ENCODE measurements at places on chromosomes 2 and 18.

DNA sequence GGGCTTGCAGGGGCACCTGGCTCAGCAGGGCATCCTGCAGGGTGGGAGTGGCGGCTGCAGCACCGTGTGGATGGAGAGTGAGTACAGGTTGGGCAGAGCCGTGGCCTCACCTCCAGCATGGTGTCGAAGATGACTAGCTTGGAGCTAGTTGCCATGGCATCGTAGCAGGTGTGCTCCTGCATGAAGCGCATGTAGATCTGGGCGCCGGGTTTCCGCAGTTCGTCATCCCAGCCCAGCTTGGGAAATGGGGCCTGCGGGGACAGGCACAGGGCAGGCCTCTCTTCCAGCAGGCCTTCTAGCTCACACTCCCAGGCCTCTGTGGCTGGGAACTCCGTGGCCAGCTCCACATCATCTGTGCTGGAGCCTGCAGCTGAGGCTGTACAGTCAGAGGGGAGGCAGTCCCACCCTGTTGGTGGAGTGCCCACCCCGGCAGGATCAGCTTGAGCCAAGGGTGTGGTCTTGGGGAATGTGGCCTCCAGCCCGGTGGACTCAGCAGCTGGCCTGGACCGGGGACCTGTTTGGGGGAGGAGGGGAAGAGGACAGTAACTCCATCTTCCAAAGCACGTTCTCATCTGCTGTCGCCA, 1.6 kb downstream of the PRKAG3 start:
- no peak overlapping the region for H3K4me3 ChIP-seq
- DNase-seq = no peak
- no peaks in the 10 kb centered on the region for H3K36me3 ChIP-seq
- no peak overlapping the region for H3K27ac ChIP-seq
- peaks cover 75% of the 10 kb centered on the region for H3K27me3 ChIP-seq

- no peaks in the 10 kb centered on the region for H3K4me1 ChIP-seq
- no peaks in the 10 kb centered on the region for H3K27me3 ChIP-seq
- DNase-seq = no peak
- H3K4me3 ChIP-seq = no peak overlapping the region
- no peaks in the 10 kb centered on the region for H3K36me3 ChIP-seq
- H3K27ac ChIP-seq = no peak overlapping the region
Observed at GRCh38 chr2:196096982-196097745, 28.5 kb upstream of the DNAH7 start.

DNA sequence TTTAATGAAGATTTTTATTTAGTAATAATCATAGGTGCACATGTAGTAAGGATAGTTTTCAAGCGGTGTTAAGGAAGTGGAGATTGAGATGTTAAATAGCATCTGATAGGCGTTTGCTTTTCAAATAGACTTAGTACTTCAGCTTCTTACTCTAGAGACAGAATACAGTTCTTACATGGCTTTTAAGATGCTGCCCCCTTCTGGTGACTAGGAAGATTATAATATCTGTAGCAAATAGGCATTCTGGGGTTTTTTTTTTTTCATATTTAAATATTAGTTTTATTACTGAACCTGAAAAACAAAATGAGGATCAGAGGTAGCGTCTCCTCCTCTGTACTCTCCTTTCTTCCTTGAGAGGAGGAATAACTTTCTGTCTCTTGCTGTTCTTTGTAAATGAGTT, 100.2 kb downstream of the AGAP1 start:
- H3K27ac ChIP-seq = no peak overlapping the region
- no peak overlapping the region for H3K4me3 ChIP-seq
- peaks cover 29% of the 10 kb centered on the region for H3K4me1 ChIP-seq
- peak; percentile 80 for DNase-seq
- no peaks in the 10 kb centered on the region for H3K27me3 ChIP-seq

DNA sequence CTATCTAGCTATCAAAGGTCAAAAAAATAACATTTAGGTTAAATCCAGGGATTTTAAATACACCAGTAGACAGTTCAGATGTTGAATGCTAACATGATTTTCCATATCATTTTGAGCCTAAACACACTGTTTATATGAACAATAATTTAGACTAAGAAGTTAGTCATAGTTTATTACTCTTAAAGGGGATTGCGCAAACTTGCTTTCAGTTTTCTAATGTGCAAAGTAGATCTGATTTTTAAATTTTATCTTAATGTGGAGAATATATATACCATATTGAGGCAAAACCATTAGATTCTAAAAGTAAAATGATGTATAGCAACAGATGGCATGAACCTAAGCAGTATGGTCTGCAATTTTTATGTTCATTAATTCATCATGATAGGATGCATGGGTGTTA, 76.6 kb downstream of the CDH7 start:
- no peak for DNase-seq
- no peaks in the 10 kb centered on the region for H3K36me3 ChIP-seq
- no peak overlapping the region for H3K4me3 ChIP-seq
- H3K27me3 ChIP-seq = no peaks in the 10 kb centered on the region
- H3K27ac ChIP-seq = no peak overlapping the region
- no peaks in the 10 kb centered on the region for H3K4me1 ChIP-seq

DNA sequence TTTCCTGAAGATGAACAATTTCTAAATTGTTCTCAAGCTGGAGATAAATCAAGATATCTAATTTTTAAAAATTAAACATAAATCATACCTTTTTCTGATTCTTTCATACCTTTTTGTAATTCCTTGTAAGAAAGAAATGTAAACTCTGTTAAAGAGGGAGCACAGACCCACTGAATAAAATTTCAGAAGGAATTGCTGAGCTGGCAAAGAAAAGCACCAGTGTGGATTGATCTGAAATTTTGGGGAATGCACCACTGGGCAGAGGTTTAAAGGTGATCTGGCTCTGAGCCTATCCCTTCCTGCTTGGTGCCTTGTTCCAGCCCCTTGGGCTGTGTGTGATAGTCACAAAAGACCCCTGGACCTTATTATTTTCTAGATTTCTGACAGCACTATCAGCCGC, 118.3 kb upstream of the THSD7B start:
- H3K4me3 ChIP-seq = no peak overlapping the region
- no peaks in the 10 kb centered on the region for H3K4me1 ChIP-seq
- no peak for DNase-seq

DNA sequence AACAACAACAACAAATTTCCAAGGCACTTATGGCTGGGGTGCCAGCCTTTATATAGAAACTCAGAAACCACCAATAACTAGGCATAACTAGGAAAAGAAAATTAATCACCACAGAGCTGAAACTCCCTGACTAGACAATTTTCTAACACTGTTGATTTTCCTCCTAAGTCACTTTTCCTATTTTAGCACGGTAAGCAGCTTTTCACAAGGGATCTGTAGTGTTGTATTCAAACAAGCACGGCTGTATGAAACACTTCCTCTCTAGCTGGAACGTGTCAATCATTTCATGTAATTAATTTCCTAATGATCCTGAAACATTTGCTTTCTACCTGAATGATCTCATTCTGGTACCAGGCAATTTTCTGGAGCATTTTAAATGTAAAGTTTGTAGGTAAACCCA, 645.0 kb downstream of the IRS1 start:
- H3K4me3 ChIP-seq = no peak overlapping the region
- no peak overlapping the region for H3K27ac ChIP-seq
- peaks cover 64% of the 10 kb centered on the region for H3K4me1 ChIP-seq
- no peaks in the 10 kb centered on the region for H3K27me3 ChIP-seq
- no peak for DNase-seq

- DNase-seq = peak; percentile 9
- H3K27ac ChIP-seq = no peak overlapping the region
- no peaks in the 10 kb centered on the region for H3K4me1 ChIP-seq
- H3K4me3 ChIP-seq = no peak overlapping the region
- no peaks in the 10 kb centered on the region for H3K27me3 ChIP-seq
Observed at GRCh38 chr2:40957508-40957907, 505.6 kb upstream of the SLC8A1 start.

DNA sequence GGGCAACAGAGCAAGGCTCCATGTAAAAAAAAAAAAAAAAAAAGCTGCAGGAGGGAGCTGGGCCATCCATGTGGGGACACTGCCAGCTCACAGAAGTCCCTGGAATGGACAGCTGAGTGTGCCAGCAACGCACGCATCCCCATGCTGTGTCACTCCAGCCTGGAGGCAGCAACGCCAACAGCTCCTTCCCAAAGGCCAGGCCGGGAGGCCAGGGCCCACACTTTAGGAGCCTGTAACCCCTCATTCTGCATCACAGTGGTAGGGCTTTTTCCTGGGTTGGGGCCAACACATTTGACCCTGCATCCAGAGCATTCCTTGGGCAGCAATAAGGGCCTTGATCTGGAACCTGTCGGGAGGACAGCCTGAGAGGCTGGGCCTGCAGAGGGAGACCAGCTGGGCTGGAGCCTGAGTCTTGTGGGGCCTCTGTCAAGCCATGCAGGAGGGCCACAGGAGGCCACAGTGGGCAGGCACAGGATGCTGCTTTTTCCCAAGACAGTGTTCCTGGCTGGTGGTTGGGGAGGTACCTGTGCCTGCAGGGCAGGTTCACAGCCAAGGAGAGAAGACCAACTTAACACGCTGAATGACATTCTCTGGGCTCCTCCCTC, 16.8 kb upstream of the KCNK3 start:
- peaks cover 19% of the 10 kb centered on the region for H3K27me3 ChIP-seq
- H3K36me3 ChIP-seq = no peaks in the 10 kb centered on the region
- H3K27ac ChIP-seq = no peak overlapping the region
- DNase-seq = no peak

DNA sequence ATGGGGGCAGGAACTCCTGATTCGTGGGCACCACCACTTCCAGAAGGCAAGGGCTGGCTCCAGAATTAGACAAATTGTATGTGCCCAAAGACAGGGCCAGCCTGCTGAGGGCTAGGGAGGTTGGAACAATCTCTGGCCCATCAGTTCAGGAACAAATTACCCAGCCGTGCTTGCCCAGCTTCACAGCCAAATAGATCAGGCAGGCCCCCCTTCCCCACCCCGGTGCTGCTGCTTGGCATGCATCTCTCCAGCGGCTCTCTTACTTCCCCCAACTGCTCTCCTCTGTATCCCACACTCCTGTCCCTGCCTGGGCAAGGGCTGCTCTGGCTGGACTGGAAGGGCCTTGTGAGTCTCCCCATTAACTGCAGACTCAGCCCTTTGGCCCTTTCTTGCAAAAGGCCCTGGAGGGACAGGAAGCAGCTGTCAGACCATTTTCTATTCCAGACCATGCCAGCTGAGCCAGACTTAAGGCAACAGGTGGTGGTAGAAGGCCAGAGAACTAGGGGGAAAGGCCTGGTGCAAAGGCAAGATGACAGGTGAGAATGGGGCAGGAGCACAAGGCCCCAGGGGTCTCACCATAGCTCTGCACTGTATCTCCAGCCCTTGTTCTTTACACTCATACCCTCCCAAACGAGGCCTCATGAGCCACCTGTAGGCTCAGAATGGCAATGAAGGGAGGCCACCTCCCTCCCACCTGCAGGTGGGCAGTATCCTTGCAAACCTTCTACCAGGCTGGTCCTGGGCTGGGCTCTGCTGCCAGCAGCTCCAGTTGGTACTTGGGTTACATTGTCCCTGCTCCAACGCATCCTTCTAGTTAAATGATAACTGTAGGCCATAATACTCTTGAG, 30.7 kb upstream of the ACAA2 start:
- H3K36me3 ChIP-seq = peaks cover 13% of the 10 kb centered on the region
- DNase-seq = no peak
- no peaks in the 10 kb centered on the region for H3K27me3 ChIP-seq
- H3K4me1 ChIP-seq = peaks cover 8% of the 10 kb centered on the region
- H3K27ac ChIP-seq = no peak overlapping the region

DNA sequence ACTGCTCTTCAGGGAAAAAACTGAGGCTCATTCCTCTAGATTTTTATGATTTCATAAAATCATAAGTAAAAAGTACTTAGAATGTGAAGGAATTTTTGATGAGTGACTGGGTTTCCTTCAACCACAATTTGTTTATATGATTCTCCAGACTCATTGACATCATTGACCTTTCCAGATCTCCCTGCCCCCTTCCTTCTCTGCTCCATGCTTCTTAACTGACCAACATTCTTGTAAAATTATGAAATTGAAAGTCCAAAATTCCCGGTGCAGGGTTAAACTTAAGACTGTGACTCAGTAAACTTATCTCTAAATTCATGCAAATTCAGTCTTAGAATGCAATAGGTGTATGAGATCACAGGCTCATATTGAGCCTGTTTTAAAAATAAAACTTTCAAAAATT, 648.9 kb downstream of the TDRD15 start:
- no peaks in the 10 kb centered on the region for H3K4me1 ChIP-seq
- no peak overlapping the region for H3K4me3 ChIP-seq
- H3K27ac ChIP-seq = no peak overlapping the region
- no peak for DNase-seq

GRCh38 chr2:150438654-150439053, 48.8 kb downstream of the RND3 start:
- H3K4me1 ChIP-seq = no peaks in the 10 kb centered on the region
- no peak for DNase-seq
- no peak overlapping the region for H3K4me3 ChIP-seq

DNA sequence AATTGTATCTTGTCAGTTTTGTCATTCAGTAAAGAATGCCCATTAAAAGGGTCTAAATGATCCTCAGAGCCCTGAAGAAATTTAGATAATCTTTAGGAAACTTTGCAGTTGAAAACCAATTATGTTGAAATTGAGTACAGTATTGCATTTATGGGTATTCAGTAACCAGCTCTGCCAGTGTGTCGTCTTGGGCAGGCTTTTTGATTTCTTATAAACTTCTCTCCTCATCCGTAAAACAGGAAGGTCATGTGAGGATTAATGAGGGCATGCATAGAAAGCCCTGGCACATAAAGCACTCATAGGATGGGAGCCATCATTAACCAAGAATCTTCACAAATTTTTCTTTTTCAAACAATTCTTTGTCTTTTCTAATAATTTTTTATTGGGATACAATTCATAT, 14.8 kb downstream of the PNO1 start:
- H3K27ac ChIP-seq = no peak overlapping the region
- no peak for DNase-seq
- peaks cover 53% of the 10 kb centered on the region for H3K36me3 ChIP-seq
- H3K4me3 ChIP-seq = no peak overlapping the region
- peaks cover 11% of the 10 kb centered on the region for H3K4me1 ChIP-seq

GRCh38 chr18:73151086-73151485, 283.3 kb upstream of the NETO1 start:
- no peaks in the 10 kb centered on the region for H3K27me3 ChIP-seq
- no peaks in the 10 kb centered on the region for H3K36me3 ChIP-seq
- DNase-seq = no peak
- H3K4me3 ChIP-seq = no peak overlapping the region
- H3K4me1 ChIP-seq = no peaks in the 10 kb centered on the region
- no peak overlapping the region for H3K27ac ChIP-seq

DNA sequence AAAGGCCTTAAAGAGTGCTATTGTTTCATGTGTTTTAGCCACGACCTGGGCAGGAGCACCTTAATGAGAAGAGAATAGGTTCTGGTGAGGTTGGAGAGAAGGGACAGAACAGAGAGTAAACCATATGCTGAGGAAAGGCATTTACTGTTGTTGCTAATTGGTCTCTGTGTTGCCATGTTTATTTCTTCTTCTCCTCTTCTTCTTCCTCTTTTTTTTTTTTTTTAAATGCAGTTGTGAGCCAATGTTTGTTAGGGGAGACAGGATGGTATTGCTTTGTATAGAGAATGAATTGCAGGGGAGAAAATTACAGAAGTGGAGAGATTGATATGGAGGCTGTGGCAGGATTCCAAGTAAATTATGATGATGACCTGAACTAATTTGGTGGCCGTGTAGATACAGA, 2.6 kb downstream of the SCN9A start:
- H3K4me1 ChIP-seq = peaks cover 52% of the 10 kb centered on the region
- DNase-seq = no peak
- no peaks in the 10 kb centered on the region for H3K27me3 ChIP-seq
- peak overlapping the region; percentile 35 for H3K4me3 ChIP-seq
- H3K27ac ChIP-seq = peak overlapping the region; percentile 56

Data from HepG2 (cell line).